CMK (cell line): ENCODE measurements at places on chromosomes 11 and 22.
A peak's percentile ranks its signal among the peaks of the same experiment; 100 is the strongest.

- DNase-seq: no peak
Measured at GRCh38 chr22:21688341-21688705, 22.5 kb downstream of the PPIL2 start.

DNA sequence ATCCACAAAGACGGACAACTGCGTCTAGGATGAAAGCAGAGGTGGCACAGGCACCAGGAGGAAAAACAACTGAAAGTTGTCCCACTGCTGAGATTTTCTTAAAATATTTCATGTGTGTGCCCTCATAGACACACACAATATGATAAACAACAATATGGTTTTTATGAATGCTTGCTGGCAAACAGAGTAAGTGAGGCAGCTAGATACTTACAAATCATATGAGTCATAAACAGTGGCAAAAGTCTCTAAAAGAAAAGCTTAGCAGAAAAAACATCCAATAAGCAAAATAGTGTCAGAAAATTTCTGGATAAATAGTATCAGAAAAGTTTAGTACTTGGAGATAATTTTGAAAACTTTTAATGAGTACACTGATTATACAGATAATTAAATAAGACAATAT is 101.2 kb upstream of the DDI1 start:
- DNase-seq: no peak

DNA sequence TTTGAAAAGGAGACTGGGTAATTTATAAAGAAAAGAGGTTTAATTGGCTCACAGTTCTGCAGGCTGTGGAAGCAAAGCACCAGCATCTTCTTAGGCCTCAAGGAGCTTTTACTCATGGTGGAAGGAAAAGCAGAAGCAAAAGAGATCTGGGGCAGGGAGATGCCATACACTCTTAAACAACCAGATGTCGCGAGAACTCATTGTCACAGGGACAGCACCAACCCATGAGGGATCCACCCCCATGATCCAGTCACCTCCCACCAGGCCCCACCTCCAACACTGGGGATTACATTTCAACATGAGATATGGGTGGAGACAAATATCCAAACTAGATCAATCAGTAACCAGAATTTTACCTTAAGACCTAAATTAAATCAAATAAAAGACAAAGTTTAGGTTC is 87.2 kb downstream of the C11orf91 start:
- DNase-seq: no peak

- DNase-seq: no peak
Measured at GRCh38 chr11:68735125-68735524, 16.2 kb downstream of the TESMIN start.

GRCh38 chr11:10784232-10785145 is 24.2 kb downstream of the EIF4G2 start:
- DNase-seq: no peak

DNA sequence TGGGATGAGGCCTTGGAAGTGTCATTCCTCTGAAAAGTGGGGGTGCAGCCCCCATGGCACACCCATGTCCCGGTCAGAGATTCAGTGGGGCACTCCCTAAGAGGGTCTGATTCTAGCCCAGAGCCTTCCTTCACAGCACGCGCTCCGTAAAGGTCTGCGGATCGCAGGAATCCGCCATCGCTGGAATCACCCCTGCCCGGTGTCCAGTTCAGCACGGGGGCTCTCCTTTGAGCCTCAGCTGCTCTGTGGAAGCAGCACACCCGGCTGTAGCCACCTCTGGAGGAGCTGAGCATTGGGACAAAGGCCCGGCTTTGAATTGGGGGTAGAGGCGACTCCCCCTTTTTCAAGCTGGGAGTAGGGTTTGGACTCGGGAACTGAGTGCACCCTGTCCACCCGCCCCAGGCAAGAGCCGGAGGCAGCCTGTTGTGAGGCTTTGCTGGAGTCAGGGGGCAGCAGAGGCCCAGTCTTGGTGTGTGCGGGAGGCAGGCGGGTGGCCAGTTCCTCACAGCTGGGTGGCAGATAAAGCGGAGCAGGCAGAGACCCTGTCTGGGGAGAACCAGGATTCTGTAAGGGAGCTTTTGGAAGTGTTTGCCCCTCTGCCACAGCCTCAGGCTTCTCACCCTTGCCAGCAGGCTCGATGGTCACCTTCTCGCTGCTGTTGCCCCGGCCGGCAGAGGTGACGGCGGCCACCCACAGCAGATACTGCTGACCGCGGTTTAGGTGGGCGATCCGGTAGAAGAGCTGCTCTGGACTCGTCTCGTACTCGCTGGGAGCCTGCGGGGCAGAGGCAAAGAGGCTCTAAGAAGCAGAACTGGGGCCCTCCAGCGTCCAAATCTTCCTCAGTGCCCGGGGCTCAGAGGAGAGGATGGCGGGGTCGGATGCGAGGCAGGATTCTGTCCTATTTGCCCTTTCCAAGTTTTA is 115.9 kb downstream of the CEP164 start:
- peak; percentile 30 for DNase-seq

GRCh38 chr11:68177877-68178276 is 35.2 kb downstream of the KMT5B start:
- DNase-seq: no peak

GRCh38 chr11:133950874-133951326 is 5.9 kb downstream of the IGSF9B start:
- DNase-seq: no peak

DNA sequence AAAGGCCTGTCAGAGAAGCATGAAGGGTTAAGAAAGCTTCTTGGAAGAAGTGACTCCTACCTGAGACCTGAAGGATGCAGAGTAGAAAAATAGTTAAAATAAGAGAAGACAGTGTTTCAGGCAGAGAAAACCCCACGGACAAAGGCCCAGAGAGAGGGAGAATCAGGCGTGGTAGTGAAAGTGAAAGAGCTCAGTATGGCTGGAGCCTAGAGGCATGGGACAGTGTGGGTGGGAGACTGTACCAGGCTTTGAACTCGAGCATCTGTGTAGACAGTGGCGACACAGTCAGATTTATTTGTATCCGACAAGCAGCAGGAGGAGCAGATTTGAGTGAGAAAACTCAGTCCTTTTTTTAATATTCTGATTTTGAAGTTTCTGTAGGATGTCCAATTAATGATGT is 360.0 kb downstream of the OPCML start:
- DNase-seq: no peak

DNA sequence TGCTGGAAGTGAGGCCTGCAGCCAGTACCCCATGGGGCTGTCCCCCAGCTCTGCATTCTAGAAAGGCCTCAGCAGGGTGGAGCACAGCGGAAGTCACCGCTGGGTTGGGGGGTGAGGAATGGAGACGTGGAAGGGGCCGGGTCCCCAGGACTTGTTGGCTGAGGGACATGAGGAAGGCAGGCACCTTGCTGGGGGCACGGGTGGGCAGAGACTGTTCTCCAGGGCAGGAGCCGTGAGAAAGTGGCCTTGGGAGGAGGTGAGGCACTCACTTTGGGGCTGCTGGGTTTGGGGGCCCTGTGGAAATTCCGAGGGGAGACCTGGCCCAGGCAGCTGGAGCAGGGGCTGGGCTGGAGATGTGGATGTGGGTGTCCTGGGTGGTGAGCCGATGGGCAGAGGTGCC is 5.0 kb downstream of the TNNI2 start:
- DNase-seq: no peak

GRCh38 chr11:67158221-67158620 is 39.2 kb downstream of the KDM2A start:
- DNase-seq: no peak

- DNase-seq: no peak
Measured at GRCh38 chr11:40328890-40329614, 1130.4 kb downstream of the LRRC4C start.

- no peak for DNase-seq
Measured at GRCh38 chr11:123168955-123169484, 26.0 kb downstream of the CLMP start.

- no peak for DNase-seq
Measured at GRCh38 chr22:48647606-48648515, 1179.8 kb downstream of the BRD1 start.

GRCh38 chr11:3157381-3158130 is 7.6 kb downstream of the OSBPL5 start:
- no peak for DNase-seq

- no peak for DNase-seq
Measured at GRCh38 chr11:74776546-74776945, 27.9 kb downstream of the RNF169 start.

- DNase-seq: no peak
Measured at GRCh38 chr11:126834573-126834972, 166.0 kb downstream of the KIRREL3 start.

DNA sequence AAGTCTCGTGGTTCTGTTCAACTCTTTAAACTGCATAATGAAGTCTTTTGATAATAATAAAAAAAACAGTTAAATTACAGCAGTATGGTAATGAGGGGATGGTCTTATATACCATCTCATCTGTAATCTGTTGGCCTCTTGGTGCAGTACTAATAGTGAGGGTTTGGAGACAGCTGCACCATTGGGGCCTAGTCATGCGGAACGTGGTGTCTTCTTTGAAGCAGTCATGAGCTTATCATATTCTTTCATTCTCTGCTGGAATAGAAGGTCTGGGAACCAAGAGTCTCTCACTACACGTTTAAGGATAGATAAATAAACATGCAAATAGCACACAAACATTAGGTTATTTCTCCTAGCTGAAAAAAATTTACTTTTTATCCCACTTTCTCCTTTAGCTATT is 40.9 kb upstream of the OR9Q1 start:
- DNase-seq: no peak

GRCh38 chr22:17922925-17923903 is 101.1 kb downstream of the MICAL3 start:
- no peak for DNase-seq

GRCh38 chr11:126863294-126863997 is 137.1 kb downstream of the KIRREL3 start:
- no peak for DNase-seq

DNA sequence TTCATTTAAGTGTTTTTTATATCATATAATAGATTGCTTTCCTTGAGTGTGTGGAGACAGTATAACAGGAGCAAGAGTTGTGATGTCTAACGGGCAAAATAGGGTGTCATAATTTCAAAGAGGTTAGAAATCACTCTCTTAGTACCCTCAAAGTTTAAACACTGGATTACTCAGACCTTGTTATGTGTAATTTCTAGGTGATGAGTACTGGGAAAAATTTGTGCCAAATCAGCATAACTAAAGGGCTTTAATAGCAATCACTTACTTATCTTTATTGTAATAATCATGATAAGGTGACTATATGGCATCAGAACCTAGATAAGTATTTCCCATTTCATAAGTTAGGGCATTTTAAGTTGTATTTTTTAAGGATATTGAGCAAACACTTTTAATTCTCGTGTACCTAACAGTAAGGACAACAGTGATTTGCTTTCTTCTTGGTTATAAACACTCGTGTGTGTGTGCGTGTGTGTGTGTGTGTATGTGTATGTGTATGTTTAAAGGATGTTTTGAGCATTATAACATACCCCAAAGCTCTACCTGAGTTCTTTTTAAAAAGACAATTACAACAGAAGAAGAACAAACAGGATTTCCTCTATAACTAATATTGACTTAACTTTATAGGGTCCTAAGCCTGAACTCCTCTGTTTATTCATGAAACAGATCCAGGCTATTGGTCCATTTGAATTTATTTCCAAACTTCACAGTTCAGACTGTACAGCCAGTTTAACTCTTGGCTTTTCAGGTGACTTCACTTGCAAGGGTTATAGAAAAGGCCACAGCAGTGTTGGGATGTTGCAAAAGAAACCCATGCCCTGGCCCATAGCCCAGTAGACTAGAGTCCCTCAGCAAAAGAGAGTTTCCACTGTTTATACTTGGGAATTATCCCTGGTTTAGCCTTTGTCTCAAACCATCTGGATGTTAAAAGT is 23.7 kb upstream of the PDE3B start:
- no peak for DNase-seq

DNA sequence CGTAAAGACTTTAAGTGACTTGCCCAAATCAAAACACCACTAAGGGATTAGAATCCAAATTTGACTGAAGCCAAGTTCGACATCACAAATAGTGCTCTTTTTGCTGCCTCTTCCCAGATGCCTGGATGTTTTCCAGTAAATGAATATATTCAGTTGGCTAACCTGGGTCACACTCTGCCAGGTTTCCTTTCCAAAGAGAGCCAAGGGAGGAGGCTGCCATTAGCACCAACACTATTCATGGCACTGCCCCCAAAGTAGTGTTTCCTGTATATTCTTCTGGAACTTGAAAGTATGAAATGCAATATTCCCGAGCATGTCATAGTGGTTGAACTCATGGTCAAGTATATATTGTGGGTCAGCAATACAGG is 219.3 kb upstream of the UBASH3B start:
- no peak for DNase-seq

- DNase-seq: no peak
Measured at GRCh38 chr11:65857500-65857852, 504 bp downstream of the CFL1 start.

GRCh38 chr11:30328681-30329080 is 5.8 kb downstream of the ARL14EP start:
- DNase-seq: no peak

DNA sequence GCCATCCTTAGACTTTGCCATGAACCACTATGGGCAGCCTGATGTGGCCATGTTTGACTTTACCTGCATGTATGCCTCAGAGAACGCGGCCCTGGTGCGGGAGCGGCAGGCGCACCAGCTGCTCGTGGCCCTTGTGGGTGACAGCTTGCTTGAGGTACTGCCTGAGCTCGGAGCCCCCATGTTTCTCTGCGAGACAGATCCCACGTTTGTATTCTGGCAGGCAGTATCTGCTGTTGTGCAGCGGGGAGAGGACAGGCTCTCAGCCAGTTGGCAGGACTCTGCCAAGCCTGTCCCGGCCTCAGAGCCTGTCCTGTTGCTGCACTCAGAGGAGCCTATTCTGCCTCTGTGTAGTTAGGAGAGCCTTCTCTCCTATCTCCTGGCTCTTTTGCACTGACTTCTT is 109.9 kb downstream of the MICAL2 start:
- no peak for DNase-seq

- DNase-seq: no peak
Measured at GRCh38 chr11:18721561-18722292, 4.3 kb downstream of the IGSF22 start.

GRCh38 chr11:93051186-93051585 is 81.7 kb downstream of the MTNR1B start:
- DNase-seq: no peak

- DNase-seq: no peak
Measured at GRCh38 chr22:17700778-17701177, 62.2 kb downstream of the BCL2L13 start.

GRCh38 chr11:47442514-47442913 is 6.4 kb downstream of the RAPSN start:
- no peak for DNase-seq

- DNase-seq: no peak
Measured at GRCh38 chr11:44905131-44905866, 45.4 kb downstream of the TP53I11 start.

- no peak for DNase-seq
Measured at GRCh38 chr11:16027621-16028020, 328.7 kb downstream of the SOX6 start.

DNA sequence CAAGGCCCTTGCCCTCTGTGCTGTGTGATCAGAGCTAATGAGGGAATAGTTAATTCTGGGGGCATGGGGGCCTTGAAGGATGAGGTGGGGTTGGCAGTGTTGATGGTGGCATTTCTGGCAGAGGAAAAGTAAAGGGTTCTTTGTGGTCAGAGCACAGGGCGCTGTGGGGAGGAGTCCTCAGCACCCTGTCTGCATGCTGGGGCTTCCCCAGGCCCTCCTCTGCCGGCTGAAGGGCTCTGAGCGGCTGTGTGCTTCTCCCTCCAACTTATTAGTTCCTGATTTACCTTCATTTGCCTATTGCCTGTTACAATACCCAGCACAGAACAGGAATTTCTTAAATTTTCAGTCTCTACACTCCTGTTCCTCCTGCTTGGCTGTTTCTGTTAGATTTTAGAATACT is 122.8 kb downstream of the HIPK3 start:
- no peak for DNase-seq

GRCh38 chr22:39117585-39118191 is 20.6 kb downstream of the APOBEC3H start:
- DNase-seq: no peak

GRCh38 chr11:64879244-64879900 is 951 bp upstream of the EHD1 start:
- DNase-seq: no peak
